Activated CD4-positive, alpha-beta T cell treated with anti-CD3 and anti-CD28 coated beads for 4 hours (primary cell): ENCODE measurements at places on chromosomes 3 and 15.

DNA sequence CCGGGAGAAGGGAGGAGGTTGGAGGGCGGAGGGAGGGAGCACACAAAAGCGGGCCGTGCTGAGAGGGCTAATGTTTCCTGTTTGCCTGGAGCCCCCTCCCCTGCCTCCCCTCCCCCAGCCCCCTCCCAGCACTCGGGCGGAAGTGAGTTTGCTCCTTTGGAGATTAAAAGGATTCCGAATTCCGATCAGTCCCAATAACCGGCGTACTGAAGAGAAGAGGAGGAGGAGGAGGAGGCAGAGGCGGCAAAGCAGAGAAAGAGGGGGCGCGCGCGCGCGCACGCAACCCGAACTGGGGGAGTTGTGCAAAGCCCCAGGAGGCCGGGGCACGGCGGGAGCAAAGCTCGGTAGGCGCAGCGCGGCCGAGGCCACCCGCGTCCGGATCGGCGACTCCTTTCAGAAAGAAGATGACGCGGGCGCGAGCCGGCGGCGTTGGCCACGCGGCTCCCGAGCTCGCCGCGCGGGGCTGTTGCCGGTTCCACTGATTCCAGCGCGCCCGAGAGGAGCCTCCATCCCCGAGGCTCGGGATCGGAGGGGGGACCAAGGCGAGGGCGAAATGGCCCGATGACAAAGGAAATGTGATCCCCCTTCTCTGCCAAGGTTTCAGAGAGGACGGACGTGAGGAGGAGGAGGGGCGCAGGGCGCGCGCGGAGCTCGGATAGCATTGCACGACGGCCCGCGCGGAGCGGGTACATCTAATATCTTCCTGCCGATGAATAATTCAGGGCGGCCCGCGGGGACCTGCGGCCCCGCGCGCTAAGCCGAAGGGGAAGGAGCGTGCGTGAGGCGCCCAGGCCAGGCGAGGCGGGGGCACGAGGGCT lies 1.1 kb upstream of the TRIM71 start:
- DNase-seq = no peak

DNA sequence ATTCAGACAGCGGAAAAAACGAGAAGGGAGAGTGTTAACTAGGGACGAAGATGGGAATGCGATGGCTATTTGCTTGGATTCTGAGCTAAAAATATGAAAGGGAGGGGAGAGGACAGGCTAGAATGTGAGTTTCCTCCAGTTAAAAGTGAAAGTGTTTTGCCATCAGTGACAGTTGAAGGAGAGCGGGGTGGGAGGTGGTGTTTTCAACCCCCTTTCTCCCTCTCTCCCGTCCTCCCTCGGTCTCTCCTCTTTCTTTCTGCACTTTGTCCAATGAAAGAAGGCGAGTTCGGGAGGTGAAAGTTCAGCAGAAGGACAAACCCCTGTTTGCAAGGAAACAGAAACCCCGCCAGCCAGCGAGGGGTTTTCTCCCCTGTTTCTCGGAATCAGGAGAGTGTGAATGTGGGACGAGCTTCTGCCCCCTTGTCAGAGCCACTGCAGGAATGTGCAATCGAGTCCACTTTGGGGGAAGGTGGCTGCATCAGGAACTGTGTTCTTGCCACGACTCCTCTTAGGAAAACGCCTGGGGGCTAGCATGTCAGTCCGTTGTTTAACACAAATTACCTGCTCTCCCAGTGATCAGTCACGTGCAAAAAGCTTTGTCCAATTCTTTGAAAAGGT lies 975 bp upstream of the FOXP1 start:
- peak; percentile 48 for DNase-seq

DNA sequence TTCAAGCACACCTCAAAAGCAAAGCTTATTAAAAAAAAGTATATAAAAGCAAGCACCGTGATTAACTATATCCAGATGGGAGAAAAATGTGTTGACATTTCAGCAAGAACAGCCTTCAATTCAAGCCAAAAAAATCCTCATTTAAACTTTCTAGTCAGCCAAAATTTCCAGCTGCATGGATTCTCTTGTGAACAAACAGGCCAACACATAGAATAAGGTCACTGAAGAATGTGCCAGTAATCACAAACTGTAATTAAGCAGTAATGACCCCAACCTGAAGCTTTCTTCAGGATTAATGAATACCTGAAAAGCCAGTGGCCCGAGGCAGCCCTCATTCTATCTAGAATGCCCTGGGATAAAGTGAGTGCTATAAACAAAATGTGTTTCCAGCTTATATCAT lies 130.7 kb upstream of the KCNMB2 start:
- no peak for DNase-seq

DNA sequence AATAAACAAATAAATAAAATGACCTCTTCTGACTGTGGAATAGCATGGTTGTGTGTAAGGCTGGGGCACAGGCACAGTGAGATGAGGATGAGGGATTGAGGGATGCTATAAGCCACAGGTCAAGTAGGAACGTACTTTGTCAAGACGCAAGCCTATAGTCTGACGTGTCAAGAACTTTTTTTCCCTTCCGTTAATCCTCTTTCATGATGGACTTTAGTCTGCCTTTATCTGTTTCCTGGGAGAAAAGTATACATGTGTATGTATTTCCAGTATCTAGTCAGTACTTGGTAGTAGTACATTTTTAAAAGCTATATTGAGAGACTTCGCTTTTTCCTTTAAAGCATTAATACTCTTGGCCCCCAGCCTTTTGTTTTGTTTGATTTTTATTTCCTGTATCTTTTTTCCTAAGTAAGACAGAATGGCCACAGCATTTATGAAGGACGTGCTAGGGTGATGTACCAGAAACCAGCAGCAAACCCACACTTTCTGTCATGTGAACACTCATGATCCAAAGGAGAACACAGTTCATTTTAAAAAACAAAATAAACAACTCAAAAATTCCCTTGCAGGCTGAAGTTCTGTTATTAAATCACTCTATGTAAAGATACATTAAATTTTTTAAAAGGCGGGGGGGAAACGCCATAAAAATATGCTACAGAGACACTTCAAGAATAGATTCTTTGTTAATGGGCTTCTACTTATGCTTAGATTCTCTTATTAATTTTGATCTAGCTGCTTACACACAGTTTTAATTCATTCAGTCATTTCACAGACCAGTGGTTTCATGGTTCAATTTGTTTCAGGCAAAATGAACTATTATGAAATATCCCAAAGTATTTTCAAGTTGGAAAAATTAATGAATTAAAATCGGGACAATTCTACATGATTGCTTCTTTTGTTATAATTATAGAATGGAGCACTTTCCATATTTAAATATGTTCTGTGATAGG lies 114.7 kb downstream of the SNRK start:
- no peak for DNase-seq

DNA sequence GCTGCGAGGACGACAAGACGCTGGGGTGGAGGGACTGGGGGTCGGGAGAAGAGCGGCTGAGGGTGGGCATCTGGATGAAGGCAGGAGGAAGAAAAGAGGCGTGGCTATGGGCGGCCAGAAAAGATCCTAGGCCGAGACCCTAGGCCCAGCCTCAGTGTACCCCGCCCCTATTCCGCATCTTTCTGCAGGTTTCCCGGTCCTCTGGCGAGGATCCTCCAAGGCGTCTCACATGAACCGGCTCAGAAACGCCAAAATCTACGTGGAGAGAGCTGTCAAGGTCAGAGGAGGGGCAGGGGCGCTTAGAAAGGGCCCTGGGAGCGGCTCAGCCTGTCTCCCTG lies 340 bp downstream of the TTLL3 start:
- no peak for DNase-seq

DNA sequence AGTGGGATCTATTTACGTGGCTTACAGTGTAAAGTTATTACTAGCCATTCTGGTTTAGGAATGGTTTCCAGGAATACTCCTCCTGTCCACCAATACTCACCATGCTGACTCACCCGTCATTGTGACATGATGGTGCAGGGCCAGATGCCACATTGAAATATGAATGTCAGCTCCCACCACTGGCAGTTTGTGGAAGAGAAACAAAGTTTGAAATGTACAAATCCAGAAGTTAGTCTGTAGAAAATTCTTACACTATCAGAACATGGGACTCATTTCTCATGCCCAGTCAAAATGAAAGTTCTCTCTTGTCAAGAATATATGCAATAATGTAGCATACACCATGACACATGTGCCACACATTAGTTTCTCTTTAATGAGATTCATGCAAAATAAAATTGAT lies 14.4 kb upstream of the TSPAN3 start:
- DNase-seq = no peak

GRCh38 chr3:106347350-106347749 lies 478.5 kb upstream of the CBLB start:
- no peak for DNase-seq

DNA sequence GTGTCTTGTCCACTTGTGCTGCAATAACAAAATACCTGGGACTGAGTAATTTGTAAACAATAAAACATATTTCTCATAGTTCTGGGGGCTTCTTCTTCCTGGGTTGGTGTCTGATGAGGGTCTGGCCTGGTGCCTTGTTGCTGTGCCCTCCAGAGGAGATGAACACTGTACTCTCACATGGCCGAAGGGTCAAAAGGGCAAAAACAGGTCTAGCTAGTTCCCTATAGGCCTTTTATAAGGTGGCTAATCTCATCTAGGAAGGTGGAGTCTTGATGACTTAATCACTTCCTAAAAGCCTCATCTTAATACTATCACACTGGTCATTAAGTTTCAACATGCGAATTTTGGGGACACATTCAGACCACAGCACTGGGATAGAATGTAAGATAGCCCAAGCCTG lies 228.4 kb downstream of the TLE3 start:
- no peak for DNase-seq

GRCh38 chr3:27625864-27626263 lies 96.3 kb downstream of the EOMES start:
- no peak for DNase-seq

GRCh38 chr15:34993412-34993811 lies 5.3 kb upstream of the ZNF770 start:
- no peak for DNase-seq

GRCh38 chr15:53312707-53313106 lies 446.8 kb downstream of the WDR72 start:
- DNase-seq = no peak

- no peak for DNase-seq
These were observed 117.8 kb upstream of the MNS1 start for GRCh38 chr15:56582785-56583184.

- DNase-seq = no peak
These were observed 348.5 kb upstream of the UMPS start for GRCh38 chr3:124381575-124382333.

DNA sequence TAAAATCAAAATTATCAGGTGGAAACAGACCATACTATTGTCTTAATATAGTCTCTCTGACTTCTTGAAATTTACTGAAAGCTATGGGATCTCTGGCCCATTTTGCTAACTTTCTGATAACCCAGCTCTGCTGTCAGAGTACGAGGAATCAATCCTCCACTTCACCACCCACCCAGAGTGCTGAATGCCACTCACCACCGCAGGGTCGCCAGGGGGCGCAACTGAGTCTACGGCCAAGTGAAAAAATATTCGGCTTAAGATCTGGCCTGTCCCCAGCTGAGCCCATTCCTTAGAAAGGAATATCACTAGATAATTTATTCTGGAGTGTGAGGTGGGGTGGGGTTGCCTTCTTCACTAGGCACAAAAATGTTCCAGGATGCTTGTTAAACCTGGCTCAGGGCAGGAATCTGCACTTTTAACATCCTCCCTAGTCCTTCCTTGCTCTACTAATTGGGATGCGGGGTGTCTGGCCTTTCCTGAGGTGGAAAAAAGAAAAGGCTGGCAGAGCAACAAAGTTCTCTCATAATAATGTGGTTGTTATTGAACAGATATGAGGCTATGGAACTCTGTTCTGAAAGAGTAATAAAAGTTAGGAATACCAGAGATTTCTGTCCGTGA lies 520.6 kb downstream of the MFSD1 start:
- no peak for DNase-seq

- DNase-seq = no peak
These were observed 61.2 kb upstream of the XRN1 start for GRCh38 chr3:142509079-142509478.

DNA sequence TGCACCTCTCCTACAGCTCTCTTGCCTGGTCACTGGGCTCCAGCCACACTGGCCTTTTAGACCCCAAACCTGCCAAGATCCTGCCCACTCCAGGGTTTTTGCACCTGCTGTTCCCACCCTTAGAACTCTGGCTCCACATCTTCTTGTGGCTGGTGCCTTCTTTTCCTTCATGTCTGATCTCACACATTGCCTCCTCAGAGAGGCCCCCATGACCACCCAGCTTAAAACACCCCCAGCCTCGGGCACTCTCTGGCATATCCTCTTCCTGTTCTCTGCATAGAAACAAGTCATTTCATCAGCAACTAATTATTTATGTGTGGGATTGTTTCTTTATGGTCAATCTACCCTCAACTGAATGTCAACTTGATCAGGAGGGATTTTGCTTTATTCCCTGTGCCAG lies 14.0 kb upstream of the AMOTL2 start:
- DNase-seq = no peak
